ENCODE measurements at places on chromosomes 7 and 10.

DNA sequence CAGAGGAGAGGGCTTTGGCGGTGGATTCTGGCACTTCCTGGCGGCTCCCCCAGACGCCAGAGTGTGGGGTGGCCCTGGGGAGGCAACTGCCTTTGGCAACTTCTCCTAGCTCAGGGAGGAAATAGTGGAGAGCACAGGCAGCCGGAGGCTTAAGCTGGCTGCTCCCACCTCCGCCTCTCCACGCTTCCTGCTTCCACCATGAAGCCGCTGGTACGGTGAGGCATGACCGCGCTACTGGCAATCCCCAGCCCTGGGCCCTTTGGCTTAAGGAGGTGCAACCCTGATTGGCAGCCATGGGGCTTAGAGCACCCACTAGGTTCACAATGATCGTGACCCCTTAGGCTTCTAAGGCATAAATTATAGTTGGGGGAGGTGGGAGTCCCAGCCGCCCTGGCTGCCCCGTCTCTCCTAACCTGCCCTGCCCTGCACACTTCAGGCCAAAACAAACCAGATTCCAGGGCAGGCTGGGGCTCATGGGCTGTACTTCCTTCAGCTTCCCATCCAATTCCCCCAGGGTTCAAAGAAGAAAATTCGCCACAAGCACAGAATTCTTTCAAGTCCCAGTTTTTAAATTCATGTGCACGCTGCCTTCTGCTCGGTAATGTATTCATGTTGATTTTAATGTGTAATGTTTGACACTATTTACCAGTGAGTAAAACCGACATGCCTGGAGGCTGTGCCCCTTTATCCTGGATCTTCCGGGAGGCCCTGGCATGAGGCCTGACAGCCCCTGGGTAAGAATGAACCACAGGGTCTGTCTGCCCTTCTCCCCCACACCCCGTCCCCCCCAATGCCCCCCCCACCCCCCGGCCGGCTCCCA lies 90.7 kb upstream of the LRRC4 start:
- DNase-seq, result no peak

DNA sequence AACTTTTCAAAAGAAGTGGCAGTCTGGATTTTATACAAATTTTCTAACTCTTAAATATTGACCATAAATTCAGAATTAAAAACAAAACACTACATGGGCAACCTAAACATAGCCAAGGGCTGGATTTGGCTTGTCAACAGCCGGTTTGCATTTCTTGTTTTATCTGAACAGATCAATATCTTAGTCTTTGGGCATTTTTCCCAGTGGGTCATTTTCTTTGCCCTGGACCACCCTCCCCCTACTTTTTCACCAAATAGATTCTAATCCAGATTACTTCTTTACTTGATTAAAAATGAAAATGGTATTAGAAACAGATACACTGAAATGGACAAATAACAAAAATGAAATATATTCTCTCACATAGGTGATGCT lies 189.0 kb downstream of the ANK3 start:
- no peak for DNase-seq

DNA sequence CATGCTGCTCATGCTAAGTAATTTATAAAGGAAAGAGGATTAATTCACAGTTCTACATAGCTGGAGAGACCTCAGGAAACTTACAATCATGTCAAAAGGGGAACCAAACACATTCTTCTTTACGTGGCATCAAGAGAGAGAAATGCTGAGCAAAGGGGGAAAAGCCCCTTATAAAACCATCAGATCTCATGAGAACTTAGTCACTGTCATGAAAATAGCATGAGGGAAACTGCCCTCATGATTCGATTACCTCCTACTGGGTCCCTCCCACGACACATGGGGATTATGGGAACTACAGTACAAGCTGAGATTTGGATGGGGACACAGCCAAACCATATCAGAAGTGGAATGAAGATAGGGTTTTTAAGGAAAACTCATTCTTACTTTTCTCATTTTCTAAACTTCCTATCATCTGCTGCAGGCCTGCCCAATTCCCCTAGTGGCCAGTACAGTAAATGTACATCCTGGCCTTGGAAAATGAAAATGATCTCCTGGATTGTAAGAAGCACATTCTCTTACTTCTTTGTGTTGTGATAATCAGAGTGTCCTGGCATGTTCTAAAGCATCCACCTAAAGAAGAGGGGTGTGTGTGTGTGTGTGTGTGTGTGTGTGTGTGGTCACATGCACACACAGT lies 421.5 kb downstream of the LRMDA start:
- DNase-seq, result no peak

GRCh38 chr10:124465003-124465776 lies 3.6 kb downstream of the LHPP start:
- DNase-seq, result no peak

- DNase-seq, result no peak
These were observed 13.2 kb downstream of the TMEM243 start for GRCh38 chr7:87206361-87206760.

GRCh38 chr7:96638669-96639068 lies 71.0 kb downstream of the SEM1 start:
- DNase-seq, result no peak

GRCh38 chr10:24958091-24958720 lies 5.8 kb upstream of the PRTFDC1 start:
- DNase-seq, result no peak

DNA sequence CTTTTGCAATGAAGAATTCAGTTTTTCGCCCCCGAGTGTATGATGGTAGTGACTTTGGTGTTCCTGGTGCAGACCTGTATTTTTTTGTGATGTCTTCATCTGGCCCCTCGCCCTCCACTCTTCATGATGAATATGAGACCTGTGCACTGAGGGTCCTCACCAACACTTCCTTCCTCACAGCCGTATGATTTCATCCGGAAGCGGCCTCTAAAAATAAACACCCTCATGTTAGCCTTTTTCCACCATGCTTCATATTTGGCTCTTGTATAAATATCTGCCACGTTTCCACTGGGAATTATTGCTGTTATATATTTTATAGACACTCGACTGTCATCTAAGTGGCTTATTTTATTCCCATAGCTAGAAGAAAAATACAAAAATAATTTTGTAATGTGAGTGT lies 160.4 kb downstream of the MGMT start:
- DNase-seq, result no peak
